ENCODE measurements at places on chromosomes 11 and 22.

GRCh38 chr22:36156515-36157419, 3.8 kb downstream of the APOL3 start:
- no peak for DNase-seq

GRCh38 chr11:9302448-9302847, 11.9 kb downstream of the TMEM41B start:
- no peak for DNase-seq

- no peak for DNase-seq
Observed at GRCh38 chr22:42412744-42413333, 19.4 kb downstream of the NFAM1 start.

- peak; percentile 62 for DNase-seq
Observed at GRCh38 chr11:133134314-133135173, 397.8 kb downstream of the OPCML start.

- no peak for DNase-seq
Observed at GRCh38 chr11:127383026-127383425, 382.5 kb upstream of the KIRREL3 start.

- peak; percentile 66 for DNase-seq
Observed at GRCh38 chr22:26502688-26503561, 9.3 kb downstream of the TFIP11 start.

GRCh38 chr22:30694640-30695350, at the start of gene OSBP2:
TSS of gene OSBP2 (plus strand) at chr22:30694874. CDS start at chr22:30694910, 36 bp downstream.
- peak; percentile 23 for DNase-seq

GRCh38 chr11:62370743-62371440, 33.6 kb downstream of the ASRGL1 start:
- no peak for DNase-seq

DNA sequence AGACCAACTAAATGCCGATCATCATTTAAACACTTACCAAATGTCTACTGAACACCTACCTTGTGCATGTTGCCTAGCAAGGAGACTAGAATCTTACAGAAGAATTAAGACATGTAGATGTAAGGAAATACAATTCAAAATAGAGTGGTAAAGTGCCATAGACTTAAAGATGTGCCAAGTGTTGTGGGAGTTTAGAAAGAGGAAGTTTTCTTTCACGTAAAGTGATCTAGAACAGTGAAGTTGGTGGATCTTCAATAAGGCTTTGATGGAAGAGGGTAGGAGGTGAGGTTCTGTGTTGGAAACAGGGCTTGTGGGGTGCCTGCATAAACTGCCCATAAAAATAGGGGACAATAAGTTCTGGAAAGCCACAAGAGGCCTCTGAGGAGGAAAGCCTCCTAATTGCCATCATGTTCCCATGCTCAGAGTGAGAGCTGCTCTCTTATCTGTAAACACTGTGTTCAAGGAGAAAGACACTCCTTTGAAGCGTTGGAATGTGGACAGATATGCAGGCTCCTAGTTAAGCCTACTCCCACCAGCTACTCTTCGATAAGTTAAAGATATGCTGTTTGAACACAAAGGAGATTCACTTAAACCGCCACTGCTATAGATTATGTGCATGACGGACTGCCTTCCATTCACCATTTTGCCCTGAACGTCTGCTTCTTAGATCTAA, 66.7 kb downstream of the HSD17B12 start:
- no peak for DNase-seq

- DNase-seq = peak; percentile 50
Observed at GRCh38 chr11:67120881-67121710, 2.0 kb downstream of the KDM2A start.

DNA sequence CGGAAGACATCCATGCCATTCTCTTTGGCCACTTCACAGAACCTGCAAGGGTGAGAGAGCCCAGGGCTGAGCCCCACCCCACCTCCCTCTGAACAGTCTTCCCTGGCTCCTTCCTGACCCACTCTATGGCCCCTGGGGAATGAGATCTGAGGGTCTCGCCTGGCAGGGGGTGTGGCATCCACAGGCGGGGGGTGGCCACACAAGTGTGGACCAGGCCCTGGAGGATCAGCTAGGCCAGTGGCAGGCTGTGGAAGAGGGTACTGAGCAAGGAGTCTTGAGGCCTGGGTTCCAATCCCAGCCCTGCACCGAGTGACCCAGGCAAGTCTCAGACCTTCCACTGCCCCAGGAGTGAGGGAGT, 5.6 kb upstream of the LRFN4 start:
- no peak for DNase-seq

DNA sequence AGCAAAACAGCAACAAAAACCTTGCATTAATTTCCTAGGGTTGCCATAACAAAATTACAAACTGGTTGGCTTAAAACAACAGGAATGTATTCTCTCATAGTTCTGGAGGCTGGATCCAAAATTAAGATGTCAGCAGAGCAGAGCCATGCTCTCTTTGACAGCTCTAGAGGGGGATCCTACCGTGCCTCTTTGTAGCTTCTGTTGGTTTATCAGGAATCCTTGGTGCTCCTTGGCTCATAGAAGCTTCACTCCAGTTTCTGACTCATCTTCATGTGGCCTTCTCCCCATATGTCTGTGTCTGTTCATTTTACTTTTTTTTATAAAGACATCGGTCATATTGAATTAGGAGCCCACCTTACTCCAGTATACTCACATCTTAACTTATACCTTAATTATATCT, 90.5 kb upstream of the POU2AF2 start:
- no peak for DNase-seq

- DNase-seq = no peak
Observed at GRCh38 chr22:43133401-43133800, 9.8 kb downstream of the MCAT start.

GRCh38 chr11:36467012-36467411, 43.1 kb downstream of the TRAF6 start:
- no peak for DNase-seq

DNA sequence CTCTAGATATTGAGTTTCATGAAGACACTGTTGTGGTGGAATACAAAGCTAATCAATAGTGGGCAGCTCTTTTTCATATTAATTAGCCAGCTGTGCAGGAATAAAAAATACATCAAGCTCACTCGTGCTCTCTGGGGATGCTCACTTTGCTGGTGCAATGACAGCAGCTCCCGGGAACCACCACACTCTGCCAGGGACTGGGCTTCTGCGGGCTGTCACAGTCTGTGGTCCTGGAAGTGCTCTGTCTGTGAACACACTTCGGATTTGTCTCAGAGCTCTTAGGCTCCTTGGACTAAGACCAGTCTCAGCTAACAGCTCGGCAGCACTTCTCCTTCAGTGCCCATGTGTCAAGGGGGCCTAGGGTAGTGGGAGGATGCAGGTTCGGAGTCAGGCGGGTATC, 393.5 kb downstream of the TENM4 start:
- no peak for DNase-seq

DNA sequence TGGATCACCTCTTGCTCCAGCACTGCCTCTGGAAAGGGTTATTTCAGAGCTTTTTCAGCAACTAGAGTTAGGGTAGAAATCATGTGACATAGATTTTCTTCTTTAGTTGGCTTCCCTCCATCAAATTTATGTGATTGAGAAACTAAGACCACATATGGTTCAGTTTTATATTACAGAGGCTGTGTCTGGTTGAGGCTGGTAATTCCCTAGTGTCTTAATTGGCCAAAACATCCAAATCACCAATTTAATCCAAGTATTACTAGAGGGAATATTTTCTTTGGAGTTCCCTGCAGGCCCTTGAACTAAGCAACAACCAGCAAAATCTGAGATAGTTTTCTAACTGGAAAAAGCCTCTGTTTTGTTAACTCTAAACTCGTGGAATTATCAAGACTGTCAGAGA, 136.3 kb downstream of the ARHGAP42 start:
- DNase-seq = peak; percentile 73

GRCh38 chr22:45878901-45879551, 97.9 kb downstream of the WNT7B start:
- no peak for DNase-seq

GRCh38 chr22:45651931-45652528, 19.6 kb upstream of the ATXN10 start:
- DNase-seq = no peak

- no peak for DNase-seq
Observed at GRCh38 chr22:25402160-25402500, 162.3 kb upstream of the GRK3 start.

- no peak for DNase-seq
Observed at GRCh38 chr11:35825386-35825785, 118.5 kb upstream of the LDLRAD3 start.

DNA sequence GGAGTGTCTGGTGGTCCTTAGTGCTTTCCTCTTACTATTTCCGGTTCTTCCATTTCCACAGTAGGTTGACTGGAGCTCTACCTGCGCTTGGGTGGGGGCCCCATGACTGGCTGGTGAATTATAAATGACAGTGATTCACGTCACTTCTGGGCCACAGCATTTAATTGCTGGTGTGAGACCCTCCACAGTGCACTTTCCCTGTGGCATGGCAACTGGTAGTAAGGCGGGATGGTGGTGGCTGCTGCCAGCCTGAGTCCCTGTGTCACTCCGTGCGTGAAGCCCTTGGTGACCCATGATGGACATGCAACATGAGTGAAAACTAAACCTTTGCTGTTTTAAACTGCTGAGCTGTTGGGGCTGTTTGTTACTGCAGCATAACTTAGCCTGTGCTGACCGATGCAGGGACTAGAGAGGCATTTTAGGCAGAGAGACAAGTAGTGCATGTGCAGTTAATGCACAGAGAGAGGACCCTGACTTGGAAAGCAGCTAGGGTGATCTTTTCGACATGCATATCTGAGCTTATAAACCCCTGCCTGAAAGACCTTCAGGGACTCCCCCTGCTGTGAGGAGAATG, 3.1 kb downstream of the PRDM11 start:
- no peak for DNase-seq

DNA sequence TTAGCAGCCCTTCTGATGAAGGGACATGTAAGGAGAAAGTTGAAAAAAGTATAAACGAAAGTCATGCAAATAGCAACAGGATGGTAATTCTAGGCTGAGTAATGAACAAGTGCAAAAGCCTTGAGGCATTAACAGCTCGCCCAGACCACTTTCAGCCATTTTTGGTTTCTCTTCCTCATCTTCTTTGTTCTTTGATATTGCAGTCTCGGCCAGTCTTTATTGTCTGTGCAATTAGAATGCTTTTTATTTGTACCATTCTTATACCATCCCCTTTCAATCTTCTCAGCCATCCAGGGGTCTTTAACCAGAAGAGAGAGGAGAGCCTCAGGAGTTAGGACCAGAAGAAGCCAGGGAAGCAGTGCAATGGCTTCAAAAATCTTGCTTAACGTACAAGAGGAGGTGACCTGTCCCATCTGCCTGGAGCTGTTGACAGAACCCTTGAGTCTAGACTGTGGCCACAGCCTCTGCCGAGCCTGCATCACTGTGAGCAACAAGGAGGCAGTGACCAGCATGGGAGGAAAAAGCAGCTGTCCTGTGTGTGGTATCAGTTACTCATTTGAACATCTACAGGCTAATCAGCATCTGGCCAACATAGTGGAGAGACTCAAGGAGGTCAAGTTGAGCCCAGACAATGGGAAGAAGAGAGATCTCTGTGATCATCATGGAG, 7.3 kb downstream of the TRIM34 start:
- no peak for DNase-seq

GRCh38 chr11:120869516-120870011, 154.3 kb upstream of the TBCEL start:
- DNase-seq = no peak

GRCh38 chr11:45665206-45665932, at the start of gene CHST1:
TSS of gene CHST1 (minus strand) at chr11:45665622. CDS start at chr11:45650923, 14,699 bp downstream.
- peak; percentile 80 for DNase-seq

Data from A673 (cell line).